ENCODE measurements at places on chromosomes 7 and 10.

GRCh38 chr10:132005147-132005546, 23.4 kb upstream of the BNIP3 start:
- no peak for DNase-seq

DNA sequence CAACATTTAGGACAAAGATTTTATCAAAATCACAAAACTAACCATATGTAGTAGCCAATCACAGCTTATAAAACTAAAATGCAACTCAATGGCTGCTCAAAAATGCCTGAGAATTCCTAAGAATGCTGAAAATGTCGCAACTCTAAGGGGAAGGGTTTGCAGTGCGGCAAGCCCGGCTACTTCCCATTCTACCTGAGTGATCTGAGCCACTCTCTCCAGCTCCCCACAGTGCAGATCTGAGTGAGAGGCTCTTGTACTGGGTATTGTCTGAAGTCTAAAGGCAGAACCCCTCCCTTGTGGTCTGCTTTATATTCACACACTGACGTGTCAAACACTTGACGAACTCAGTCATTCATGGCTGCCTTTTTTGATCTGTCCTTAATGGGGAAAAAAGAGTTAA, 28.9 kb downstream of the RAB11FIP2 start:
- DNase-seq: no peak

GRCh38 chr10:96904648-96905047, 72.5 kb downstream of the LCOR start:
- no peak for DNase-seq

DNA sequence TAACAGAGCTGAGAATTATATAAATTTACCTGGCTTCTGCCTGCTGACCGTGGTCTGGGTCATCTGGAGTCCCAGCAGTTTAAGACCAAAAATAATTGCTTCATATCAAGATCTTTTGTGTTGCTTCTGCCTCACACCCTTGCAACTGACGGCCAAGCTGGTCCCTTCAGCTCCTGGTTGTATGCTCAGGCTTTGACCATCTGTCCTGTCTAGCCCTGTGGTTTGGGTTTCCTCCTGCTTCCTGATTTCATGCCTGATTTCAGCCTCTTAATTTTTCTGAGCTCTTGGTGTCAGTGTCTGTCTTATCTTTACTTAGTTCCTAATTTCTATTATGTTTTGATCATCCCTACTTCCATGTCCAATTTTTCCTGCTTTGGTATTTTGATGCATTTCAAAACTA, 87.9 kb upstream of the PLXDC2 start:
- no peak for DNase-seq

DNA sequence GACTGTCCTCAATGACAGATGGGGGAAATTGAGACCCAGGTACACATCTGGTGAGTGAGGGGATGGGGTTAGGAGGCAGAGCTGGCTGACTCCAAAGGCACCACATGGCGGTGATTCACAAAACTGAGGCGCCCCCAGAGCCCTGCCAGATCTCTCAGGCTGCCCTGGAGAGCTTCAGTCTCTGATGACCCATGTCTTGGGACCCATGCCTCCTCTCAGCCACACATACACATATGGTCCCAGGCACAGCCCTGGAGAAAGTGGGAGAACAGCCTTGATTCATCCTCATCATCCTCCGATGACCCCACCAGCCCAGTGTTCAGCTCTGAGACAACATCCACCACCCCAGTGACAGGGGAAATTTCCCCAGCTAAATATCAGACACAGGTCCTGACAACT, 426.0 kb downstream of the RPS24 start:
- DNase-seq: no peak

GRCh38 chr7:101564778-101565211, 64.3 kb downstream of the MYL10 start:
- DNase-seq: no peak

- DNase-seq: peak; percentile 69
Measured at GRCh38 chr7:91182819-91183764, 81.1 kb upstream of the FZD1 start.
